Fibroblast of villous mesenchyme (primary cell): ENCODE measurements at places on chromosomes 1 and 21.

DNA sequence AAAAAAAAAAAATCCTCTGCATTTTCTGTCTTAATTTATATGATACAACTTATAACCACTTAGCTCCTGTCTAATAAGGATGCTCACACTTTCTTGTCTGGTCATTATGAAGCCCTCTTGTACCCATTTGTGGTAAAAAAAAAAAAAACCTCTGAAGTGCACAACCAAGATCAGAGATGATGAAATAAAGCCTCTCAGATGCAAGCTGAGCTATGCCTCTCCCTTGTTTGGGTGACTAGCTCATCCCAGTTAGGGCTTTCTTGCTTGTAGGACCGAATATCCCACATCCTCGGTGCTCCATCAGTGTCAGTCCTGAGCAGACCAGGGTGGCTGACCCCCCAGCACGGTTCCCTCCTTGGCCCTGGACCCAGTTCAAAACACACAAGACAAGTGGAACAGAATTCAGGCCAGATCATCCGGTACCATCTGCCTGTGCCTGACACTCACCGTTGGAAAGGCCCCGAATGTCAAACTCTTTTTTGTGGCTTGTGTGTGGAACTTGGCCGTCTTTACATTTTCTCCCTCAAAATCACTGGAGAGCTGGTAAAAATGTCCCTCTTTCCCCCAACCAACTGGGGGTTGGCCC lies 6.3 kb upstream of the SELENON start:
- no peak for DNase-seq

GRCh38 chr1:42966688-42967612 lies 8.3 kb upstream of the SLC2A1 start:
- DNase-seq, result peak; percentile 88

DNA sequence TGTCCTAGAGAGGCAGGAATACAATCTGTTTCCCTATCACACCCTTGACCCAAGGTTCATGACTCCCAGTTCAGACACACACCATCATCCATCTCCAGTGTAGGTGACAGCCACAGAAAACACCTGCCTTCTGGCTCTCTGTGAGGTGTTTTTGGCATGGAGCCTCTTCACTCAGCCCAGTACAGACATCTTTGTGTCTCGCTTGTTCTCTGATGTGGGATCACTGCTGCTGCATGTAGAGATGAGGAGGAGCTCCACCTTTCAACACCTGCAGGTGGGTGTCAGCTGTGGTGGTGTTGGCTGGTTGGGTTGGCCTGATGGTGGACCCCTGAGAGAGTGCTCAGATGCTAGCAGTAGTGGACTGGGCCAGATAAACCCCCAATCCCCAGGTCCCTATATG lies 916.7 kb upstream of the B3GALT2 start:
- DNase-seq, result no peak

DNA sequence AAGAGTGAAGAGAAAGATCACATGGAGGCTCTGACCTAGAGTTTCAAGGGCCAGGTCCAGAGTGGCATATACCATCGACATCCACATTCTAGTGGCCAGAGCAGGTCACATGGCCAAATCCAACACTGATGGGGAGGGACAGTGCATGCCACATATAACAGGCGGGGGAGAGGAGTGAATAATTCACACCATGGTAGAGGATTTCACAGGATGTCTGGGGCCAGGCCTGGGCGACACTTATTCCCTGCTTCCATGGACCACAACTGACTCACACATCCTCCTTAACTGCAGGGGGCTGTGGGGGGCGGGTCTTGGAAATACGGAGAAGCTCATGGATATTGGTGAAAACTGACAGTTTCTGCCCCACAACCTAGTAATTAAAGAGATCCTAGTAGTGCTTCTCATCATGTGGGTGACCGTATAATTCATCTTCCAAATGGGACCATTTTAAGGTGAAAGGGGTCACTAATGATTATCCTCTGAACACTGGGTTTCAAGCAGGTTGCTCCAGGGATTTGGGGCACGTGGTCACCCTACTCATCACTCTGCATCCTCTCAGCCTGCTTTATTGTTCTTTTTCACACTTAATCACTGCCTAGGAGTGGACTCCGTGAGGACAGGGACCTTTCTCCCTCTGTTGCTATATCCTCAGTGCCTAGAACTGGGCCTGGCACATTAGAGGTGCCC lies 44.0 kb downstream of the IGSF21 start:
- no peak for DNase-seq

DNA sequence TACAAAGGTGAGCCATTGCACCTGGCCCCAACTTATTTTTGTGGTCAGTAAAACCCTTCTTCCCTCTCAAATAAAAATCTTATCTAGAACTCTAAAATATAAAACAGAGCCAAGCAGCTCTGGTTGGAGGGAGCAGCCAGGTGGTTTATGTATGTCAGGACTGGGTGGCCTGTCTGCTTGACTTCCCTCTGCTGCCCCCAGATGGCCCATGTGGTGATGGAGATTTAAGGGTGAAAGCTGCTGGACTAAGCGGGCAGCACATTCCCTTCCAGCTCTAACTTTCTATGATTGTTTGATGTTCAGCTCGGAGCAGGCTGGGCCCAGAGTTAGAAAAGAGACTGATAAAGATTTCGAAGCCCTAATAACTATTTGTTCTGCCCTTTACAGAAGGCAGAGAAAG lies 11.9 kb upstream of the PAQR6 start:
- DNase-seq, result peak; percentile 28

- DNase-seq, result no peak
These were observed 201.3 kb downstream of the GIPC2 start for GRCh38 chr1:78247079-78247478.

- peak; percentile 97 for DNase-seq
These were observed 923 bp upstream of the IFNGR2 start for GRCh38 chr21:33402001-33402979.

DNA sequence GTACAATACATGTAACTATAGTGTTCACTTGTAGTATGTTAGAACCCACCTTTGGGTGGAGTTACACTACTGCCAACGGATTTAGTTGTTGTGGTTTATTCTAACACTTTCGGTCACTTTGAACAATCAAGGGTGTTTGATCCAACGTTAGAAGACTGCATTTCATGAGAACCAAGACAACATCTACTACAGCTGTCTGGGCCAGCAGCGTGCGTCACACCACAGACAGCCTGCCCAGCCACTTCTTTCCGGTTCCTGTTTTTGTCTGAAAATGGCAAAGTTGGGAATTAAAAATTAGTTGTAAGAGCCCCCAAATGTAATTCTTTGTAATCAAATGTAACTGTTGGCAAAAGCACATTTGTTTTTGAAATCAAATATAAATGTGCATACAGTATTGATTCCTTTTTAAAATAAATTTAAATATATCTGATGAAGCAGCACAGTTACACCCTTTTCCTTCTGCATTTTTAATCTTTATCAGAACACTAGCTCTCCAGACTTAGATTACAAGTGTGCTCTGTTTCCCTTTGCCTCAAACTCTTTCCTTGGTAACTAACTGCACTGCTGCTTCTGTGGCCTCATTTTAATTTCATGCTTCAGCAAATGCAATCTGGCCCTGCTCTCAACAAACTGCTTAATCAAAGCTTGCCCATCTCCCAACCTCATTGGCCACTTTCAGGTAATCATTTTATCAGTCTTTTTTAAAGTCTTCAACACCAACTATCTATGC lies 86.6 kb upstream of the DPH5 start:
- no peak for DNase-seq

GRCh38 chr1:38852780-38853179 lies 6.8 kb downstream of the RRAGC start:
- DNase-seq, result no peak

DNA sequence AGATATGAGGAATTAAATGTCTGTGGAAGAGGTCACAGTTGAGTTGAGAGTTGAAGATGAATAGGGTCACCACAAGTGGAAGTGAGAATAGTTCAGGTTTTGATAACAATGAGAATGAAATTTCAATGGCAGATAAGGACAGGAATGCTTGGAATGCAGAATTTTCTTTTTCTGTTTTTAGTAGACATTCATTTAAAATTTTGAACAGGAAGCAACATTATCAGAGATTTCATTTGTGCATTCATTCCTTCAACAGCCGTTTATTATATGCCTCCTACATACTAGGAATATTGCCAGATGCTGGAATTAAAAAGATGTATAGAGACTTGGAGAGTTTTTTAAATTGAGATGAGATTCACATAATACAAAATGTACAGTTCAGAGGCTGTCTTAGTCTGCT lies 126.8 kb downstream of the ITSN1 start:
- no peak for DNase-seq

- DNase-seq, result no peak
These were observed 43.0 kb downstream of the SLC19A1 start for GRCh38 chr21:45499201-45499750.

GRCh38 chr1:36448530-36449056 lies 1.7 kb downstream of the OSCP1 start:
- no peak for DNase-seq

- no peak for DNase-seq
These were observed 687 bp upstream of the RASSF5 start for GRCh38 chr1:206506405-206507283.

DNA sequence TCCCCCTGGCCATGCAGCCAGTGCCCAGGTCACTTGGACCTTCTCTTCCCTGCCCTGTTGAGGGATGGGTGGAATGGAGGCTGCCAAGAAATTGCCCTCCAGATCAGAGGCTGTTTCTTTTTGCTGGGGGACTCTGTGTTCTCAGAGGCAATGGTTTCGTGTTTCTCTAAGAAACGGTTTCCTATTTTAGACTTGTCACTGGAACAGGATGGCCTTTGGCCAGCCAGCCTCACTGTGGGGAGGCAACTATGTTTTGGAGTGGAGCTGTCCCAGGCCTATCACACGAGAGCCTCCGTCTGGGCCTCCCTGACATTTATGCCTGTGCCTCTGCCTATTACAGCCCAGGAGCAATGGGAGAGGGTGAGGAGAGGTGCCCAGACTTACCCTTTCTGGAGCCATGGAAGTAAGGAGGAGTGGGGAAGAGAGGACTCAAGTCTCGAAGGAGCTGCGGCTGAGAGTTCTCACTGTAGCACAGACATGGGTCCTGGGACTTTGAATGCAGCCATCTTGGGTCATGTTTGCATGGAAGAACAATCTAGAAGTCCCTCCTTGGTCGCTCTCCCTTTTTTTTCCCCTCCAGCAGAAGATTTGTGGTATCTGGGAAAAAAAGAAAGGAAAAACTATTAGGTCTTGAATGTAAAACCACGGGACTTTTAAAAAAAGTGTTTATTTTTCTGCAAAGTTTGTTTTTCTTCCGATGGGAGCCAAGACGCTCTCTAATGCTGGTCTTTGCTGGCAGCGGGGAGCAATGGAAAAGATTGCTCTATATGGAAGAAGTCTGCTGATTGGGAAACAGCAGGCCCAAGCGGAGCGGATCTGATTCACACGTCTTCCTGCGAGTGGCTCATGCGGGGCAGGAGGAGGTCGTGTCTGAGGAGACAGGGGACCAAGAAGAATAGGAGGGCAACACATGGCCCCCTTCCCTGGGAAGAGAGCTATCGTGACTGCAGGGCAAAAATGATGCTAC lies 219.2 kb downstream of the FOXD2 start:
- DNase-seq, result peak; percentile 19

DNA sequence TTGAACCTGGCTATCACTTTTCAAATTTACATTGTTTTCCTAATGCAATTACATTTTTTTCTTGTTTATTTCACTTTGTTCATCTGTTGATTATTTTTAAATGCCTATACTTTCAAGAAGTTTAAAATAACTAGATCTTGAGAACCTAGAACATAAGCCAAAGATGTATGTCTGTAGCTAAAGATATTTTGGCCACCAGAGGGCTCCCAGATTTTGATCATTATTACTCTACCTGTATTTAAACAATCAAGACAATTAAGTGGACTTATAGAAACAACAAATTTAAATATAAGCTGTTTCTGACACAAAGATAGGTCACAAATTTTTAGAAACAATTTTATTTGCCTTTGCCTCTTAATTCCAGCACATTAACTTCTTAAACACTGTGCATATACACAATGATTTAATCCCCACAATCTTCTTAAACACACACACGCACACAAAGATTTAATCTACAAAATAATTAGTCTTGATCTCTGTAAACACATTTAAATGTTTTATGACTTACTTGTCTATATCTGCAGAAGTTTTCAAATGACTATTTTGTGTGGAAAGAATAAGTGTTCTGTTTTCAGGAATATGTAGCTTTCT lies 380.0 kb downstream of the DSCAM start:
- no peak for DNase-seq

GRCh38 chr21:39094847-39095579 lies 88.2 kb downstream of the PSMG1 start:
- DNase-seq, result peak; percentile 100

- no peak for DNase-seq
These were observed 26.4 kb downstream of the SHISAL2A start for GRCh38 chr1:52659356-52659755.

- no peak for DNase-seq
These were observed 36.7 kb downstream of the AGL start for GRCh38 chr1:99886841-99887240.

- no peak for DNase-seq
These were observed 218.2 kb upstream of the ADGRL2 start for GRCh38 chr1:81582467-81582986.

DNA sequence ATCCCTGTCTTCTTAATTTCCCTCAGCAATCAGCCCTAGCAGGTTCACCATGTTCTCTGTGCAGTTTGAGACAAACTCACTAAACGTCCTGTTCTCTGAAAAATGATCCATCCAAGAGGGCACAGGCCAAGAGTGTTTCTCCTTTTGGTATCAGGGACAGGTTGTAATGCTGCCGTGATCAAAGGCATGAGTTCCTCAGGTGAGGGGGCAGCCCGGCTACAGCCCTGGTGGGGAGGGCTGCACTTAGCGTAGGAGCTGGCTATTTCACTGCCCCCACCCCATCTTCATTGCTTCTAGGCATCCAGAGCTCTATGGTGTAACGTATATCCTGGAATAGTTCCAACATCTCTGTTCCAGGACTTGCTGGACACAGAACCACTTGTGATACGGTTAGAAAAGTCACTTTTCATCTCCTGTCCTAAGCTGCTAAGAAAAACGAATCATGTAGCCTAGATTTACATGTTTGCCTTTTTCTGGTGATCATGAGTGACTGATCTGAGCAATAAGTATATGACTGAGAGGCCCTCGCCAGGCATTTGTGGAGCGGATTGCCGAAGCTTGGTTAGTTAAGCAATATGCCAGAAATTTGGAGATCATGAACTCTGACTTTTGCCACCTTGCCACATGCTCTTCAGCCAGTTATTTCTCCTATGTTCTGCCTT lies 41.1 kb upstream of the SRP9 start:
- DNase-seq, result peak; percentile 18

- DNase-seq, result peak; percentile 20
These were observed 14.7 kb downstream of the PROX1 start for GRCh38 chr1:214002472-214002871.

- DNase-seq, result peak; percentile 87
These were observed 31.1 kb upstream of the SRP9 start for GRCh38 chr1:225746361-225747179.

DNA sequence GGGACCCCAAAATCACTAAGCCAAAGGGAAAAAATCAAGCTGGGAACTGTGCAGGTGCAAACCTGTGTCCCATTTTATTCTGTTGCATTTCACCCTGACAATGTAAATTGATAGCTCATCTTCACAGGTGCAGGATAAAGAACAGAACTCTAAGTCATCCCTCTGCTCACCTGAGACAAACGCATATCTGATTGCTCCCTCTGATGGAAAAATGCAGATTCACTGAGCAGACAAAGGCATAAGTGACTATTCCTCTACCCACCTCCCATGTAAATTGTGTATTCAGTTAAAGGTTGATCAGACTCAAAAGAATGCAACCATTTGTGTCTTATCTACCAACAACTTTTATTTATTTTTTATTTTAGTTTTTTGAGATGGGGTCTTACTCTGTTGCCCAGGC lies 644.2 kb downstream of the PTPRU start:
- no peak for DNase-seq

- peak; percentile 58 for DNase-seq
These were observed 183.2 kb downstream of the KIF26B start for GRCh38 chr1:245337829-245338484.
